ENCODE measurements at places on chromosomes 4 and X. TPM values are rescaled to one million over a fixed set of nuclear protein-coding genes. Genes with fewer than 3 reads are reported as not detected.

DNA sequence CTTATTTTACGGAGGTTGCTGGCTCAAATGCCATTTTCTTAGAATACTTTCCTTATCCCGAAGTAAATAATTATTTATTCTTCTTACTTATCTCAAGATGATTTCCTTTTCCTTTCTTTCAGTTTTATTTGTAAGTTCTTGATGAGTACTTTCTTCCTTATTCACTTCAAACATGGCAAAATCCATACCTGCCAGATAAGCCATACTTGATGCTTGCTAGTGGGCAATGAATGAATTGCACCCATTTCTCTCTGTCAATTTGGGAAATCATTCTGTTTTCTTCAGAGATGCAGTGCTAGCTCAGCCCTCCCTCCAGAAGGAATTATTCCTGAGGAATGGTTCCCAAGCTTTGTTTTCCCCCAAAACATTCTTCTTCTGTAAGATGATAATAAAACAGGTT is 598.3 kb downstream of the SPRY1 start:
- H3K36me3 ChIP-seq, result no peaks in the 10 kb centered on the region
- no peak overlapping the region for H3K27ac ChIP-seq
- no peaks in the 10 kb centered on the region for H3K27me3 ChIP-seq

- no peak overlapping the region for H3K4me3 ChIP-seq
- DNase-seq, result no peak
- H3K4me1 ChIP-seq, result peaks cover 8% of the 10 kb centered on the region
- no peak overlapping the region for H3K27ac ChIP-seq
- H3K36me3 ChIP-seq, result peaks cover 10% of the 10 kb centered on the region
Observed at GRCh38 chr4:4438891-4439290, 52.0 kb downstream of the NSG1 start.

SLC10A4 gene
- polyA plus RNA-seq, result not detected

GRCh38 chr4:118836301-118837120 is 585 bp upstream of the SEC24D start:
- DNase-seq, result peak; percentile 80
- peaks cover 5% of the 10 kb centered on the region for H3K4me1 ChIP-seq
- H3K4me3 ChIP-seq, result peak overlapping the region; percentile 93

DNA sequence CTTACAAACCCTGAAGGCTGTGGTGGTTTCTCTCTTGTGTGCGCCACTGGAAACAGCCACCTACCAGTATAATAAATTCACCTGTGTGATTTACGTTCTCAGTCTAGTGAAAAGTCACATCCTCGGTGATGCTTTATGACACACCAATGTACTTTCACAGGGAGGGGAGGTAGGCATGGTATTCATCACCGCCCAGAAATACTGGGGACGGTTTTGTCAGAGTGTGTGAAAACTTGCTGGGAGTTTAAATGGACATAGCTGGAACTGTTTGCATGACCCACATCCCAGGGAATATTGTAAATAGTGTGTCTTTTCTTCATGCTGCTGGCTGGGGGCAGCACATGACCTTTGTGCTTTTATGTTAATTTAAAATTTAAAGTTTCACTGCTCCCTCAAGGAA is 421.8 kb downstream of the MAPK10 start:
- DNase-seq, result no peak
- H3K27ac ChIP-seq, result no peak overlapping the region
- no peaks in the 10 kb centered on the region for H3K4me1 ChIP-seq
- H3K4me3 ChIP-seq, result no peak overlapping the region
- H3K27me3 ChIP-seq, result no peaks in the 10 kb centered on the region
- H3K36me3 ChIP-seq, result peaks cover 2% of the 10 kb centered on the region

DNA sequence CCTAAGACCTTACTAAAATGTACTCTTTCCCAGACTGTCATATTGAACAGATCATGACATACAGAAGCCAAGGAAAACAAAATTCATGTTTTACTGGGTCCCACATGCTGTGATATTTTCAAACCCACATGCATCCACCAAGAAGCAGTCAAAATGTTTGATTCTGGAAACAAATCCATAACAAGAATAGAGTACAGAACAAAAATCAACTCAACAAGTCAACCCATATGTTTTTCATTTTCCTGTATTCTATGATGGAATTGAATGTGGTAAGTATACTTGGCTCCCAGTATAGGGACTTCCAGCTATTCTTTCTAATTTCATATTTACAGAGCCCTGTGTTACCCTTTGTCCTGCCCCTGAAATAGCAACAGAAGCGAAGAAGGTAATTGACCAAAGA is 106.8 kb downstream of the COL25A1 start:
- no peak overlapping the region for H3K27ac ChIP-seq
- H3K36me3 ChIP-seq, result no peaks in the 10 kb centered on the region
- no peak for DNase-seq

RRH gene
- polyA plus RNA-seq, result 0.05 TPM

DNA sequence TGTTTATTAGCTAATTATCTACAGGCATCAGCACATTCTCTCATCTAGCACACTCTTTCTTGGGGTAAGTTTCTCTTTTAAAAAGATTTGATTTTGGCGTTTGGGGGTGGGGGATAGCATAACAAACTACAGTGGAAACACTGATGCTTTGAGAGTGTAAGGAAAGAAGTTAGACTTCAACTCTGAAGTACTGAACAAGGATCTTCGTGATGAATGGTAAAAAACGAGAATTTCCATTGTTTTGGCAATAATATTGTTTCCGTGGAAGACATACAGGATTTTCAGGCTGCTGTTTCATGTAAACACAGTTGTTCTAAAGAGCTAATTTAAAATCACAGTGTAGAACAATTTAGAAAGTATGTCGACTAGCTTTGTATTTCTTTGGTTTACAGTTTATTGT is 451 bp downstream of the LPAR4 start:
- no peak overlapping the region for H3K27ac ChIP-seq
- no peaks in the 10 kb centered on the region for H3K4me1 ChIP-seq
- peak overlapping the region; percentile 42 for H3K4me3 ChIP-seq
- H3K36me3 ChIP-seq, result no peaks in the 10 kb centered on the region
- H3K27me3 ChIP-seq, result no peaks in the 10 kb centered on the region

DNA sequence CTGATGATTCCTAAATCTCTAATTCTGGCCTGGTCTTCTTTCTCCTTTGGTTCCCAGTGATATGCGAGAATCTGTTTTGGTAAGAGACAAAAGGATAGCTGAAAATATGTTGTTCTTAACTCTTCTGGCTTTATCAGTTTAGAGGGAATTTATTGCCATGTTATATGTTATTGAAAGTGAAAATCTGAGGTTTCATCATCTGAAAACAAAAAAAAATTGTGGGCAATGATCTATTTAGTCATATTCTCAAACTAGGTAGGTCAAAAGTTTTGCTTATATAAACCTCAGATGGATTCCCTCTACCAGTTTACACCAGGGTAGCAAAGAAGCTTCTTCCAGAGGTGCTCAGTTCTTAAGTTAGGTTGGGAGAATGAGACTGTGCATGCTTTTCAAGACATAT is 103.6 kb downstream of the ITM2A start:
- no peaks in the 10 kb centered on the region for H3K36me3 ChIP-seq
- DNase-seq, result no peak
- no peaks in the 10 kb centered on the region for H3K27me3 ChIP-seq
- H3K27ac ChIP-seq, result no peak overlapping the region

- H3K4me1 ChIP-seq, result peaks cover 20% of the 10 kb centered on the region
- peaks cover 5% of the 10 kb centered on the region for H3K36me3 ChIP-seq
- peak overlapping the region; percentile 32 for H3K27ac ChIP-seq
Observed at GRCh38 chrX:21959362-21960051, 19.0 kb downstream of the SMS start.

DNA sequence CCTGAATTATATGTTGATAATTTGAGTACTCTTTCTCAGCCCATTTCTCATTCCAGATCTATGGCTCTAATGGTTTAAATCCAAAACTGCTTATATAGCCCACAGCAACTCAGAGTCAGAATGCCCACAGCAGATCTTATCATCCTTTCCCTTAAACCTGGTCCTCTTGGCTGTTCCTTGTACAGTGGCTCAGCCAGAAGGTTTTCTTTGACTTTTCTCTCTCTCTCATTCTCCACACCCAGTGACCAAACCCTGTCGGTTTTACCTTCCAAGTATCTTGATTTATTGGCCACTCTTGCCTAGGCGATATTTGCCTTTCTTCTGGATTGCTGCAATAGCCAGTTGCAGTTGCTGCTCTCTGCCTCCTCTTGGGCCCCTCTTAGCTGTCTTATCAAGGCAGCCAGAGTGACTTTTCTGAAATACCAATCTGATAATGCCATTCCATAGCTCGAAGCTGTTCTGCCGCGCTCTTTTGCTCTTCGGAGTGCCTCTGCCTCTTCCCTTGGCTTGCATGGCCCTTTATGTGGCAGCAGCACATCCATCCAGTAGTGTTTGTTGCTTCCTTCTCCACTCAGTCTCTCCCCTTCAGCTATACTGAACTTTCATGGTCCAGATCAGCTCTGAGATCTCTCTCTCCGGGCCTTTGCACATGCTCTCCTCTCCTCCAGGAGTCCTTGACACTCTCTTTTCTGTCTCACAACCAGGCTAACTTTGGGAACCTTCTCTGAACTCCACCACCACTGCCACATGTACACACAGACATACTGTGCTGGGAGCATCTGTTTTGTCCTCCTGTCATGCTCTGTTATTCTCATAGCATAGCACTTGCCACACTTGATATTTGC is 11.8 kb downstream of the GAB1 start:
- no peak overlapping the region for H3K27ac ChIP-seq
- no peak for DNase-seq
- no peaks in the 10 kb centered on the region for H3K36me3 ChIP-seq
- H3K4me1 ChIP-seq, result peaks cover 21% of the 10 kb centered on the region

DNA sequence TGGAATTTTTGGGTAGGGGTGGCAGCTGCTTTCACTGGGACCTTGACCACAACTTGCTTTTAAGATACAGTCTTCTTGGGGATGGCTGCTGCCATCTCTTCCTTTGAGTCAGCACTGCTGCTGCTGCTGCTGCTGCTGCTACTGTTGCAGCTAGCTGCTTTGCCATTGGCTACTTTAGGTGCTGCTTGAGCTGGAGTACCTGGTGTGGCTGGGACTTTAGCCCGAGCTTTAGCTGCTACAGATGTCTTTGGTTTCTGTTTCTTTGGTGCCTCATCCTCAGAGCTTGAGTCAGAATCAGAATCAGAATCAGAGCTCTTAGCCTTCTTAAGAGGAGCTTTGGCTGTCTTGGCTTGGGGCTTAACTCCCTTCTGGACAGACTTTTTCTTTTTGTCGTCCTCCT is 52.2 kb downstream of the FAM9B start:
- no peaks in the 10 kb centered on the region for H3K36me3 ChIP-seq
- H3K4me1 ChIP-seq, result no peaks in the 10 kb centered on the region
- H3K4me3 ChIP-seq, result no peak overlapping the region
- H3K27ac ChIP-seq, result no peak overlapping the region
- no peaks in the 10 kb centered on the region for H3K27me3 ChIP-seq

DNA sequence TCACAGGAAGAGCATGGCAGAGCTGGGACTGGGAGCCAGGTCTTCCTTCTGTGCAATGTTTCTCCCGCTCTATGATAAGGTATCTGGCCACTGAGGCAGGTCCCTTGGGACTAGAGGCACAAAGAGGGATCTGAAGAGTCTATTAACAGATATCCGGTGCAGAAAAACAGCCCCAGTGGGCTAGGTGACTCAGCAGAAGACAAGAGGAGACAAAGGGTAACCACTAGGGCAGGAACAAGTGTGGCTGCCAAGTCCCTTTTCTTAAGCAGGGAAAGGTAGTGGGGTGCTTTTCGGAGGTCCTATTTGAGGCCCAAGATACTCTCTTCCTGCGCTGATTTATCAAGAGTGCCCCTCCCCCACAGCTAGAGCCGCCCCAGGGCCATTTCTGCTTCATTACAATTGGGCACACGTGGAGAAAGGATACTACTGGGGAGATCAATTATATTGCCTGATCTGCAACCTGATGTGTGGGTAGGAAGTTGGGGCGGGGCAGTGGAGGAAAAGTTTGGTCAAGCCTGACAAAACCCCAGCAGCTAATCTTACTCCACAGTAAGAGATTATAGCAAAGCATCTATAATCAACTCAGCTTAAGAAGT is at the start of gene DGAT2L6:
Gene DGAT2L6, plus strand, starts transcription at position 546 of the 596 bp plus-strand sequence. CDS start 100 bp downstream, outside the sequence.
- peaks cover 2% of the 10 kb centered on the region for H3K27me3 ChIP-seq
- H3K4me3 ChIP-seq, result no peak within 1 kb of the TSS
- H3K27ac ChIP-seq, result no peak within 1 kb of the TSS
- no peak for DNase-seq

SH3BP2 gene
- 45.3 TPM for polyA plus RNA-seq

DNA sequence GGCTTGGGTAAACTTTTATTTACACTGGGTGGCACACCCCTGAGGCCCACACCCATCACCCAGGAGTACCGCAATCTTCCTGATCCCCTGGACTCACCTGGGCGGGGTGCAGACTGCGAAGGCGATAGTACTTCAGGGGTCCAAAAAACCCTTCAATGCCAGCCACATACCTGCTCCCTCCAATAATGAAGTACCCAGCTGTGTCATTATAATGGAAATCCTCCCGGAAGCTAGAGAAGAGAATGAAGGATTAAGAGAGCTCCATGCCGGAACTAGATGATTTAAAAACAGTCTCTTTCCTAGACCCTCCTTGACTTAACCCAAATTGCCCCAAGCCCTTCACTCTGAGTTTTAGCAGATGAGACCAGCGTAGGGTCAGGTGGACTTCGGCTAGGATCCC is 40.9 kb downstream of the SEL1L3 start:
- no peak overlapping the region for H3K27ac ChIP-seq
- H3K27me3 ChIP-seq, result no peaks in the 10 kb centered on the region
- H3K36me3 ChIP-seq, result peaks cover 3% of the 10 kb centered on the region
- DNase-seq, result no peak

- H3K27ac ChIP-seq, result peak overlapping the region; percentile 2
- no peaks in the 10 kb centered on the region for H3K27me3 ChIP-seq
- peaks cover 9% of the 10 kb centered on the region for H3K4me1 ChIP-seq
- peak; percentile 6 for DNase-seq
- peak overlapping the region; percentile 96 for H3K4me3 ChIP-seq
Observed at GRCh38 chrX:153688911-153689590, 1.3 kb downstream of the SLC6A8 start.

GPC3 gene
- polyA plus RNA-seq, result not detected

- H3K4me3 ChIP-seq, result no peak overlapping the region
- peak; percentile 68 for DNase-seq
- H3K27ac ChIP-seq, result no peak overlapping the region
- no peaks in the 10 kb centered on the region for H3K27me3 ChIP-seq
- H3K36me3 ChIP-seq, result no peaks in the 10 kb centered on the region
Observed at GRCh38 chrX:140057001-140057411, 91.7 kb upstream of the CXorf66 start.

DNA sequence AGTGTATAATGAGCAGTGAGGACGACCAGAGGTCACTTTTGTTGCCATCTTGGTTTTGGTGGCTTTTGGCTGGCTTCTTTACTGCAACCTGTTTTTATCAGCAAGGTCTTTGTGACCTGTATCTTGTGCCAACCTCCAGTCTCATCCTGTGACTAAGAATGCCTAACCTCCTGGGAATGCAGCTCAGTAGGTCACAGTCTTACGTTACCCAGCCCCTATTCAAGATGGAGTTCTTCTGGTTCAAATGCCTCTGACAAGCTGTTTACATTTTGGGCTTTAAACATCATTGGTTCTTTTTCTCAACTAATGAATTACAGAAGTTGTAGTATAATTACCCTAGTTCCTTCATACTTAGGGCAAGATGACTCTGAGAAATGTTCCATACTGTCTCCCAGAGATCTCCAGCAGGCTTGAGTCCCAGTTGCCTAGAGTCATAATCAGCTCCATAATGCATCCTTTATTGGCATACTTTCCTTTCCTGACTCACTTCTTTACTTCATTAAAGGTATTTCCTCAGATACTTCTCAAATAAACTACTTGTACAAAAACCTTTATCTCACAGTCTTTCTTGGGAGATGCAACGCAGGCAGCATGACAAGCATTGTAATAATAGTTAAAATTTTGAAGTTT is 136.5 kb downstream of the KDM6A start:
- peaks cover 2% of the 10 kb centered on the region for H3K4me1 ChIP-seq
- H3K4me3 ChIP-seq, result no peak overlapping the region
- H3K36me3 ChIP-seq, result no peaks in the 10 kb centered on the region
- no peaks in the 10 kb centered on the region for H3K27me3 ChIP-seq

GATA1 gene
- not detected for polyA plus RNA-seq

Data from IMR-90 (cell line).